ENCODE measurements at places on chromosomes 7 and 10. TPM values are rescaled to one million over a fixed set of nuclear protein-coding genes. Genes with fewer than 3 reads are reported as not detected.

GRCh38 chr7:37371755-37372154 is 76.9 kb downstream of the ELMO1 start:
- DNase-seq = no peak

ZNF479 gene
- not detected for polyA plus RNA-seq

TEX47 gene
- polyA plus RNA-seq = not detected

AGR2 gene
- 527 TPM for polyA plus RNA-seq

- no peak for DNase-seq
These were observed 14.9 kb downstream of the DUSP5 start for GRCh38 chr10:110512461-110513187.

DNA sequence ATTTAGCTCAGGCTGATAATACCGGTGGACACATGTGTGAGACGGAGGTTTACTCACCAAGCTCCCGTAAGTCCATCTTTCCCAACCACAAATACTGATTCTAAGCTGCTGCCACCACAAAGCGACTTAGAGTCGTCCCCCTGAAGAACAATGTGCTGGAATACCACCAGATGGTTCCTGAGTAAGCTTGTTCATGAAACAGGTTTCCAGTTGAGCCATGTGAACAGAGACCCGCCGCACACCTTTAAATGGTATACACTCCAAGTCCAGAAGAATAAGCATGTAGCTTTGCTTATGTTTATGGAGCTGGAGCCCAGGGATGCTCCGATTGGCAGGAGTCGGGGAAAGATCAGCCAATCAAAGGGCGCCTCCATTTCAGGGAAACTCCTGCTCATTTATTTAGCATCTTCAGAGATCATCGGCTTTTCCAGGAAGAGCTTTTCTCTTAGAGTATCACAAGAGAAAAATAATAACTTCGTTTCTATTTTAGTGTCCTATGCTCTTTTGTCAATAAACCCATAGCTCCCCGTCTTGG is 261.6 kb upstream of the AOAH start:
- DNase-seq = no peak

PRPS1L1 gene
- not detected for polyA plus RNA-seq

GRCh38 chr10:48501226-48501625 is 103.6 kb downstream of the ARHGAP22 start:
- no peak for DNase-seq

GRCh38 chr7:149566103-149566502 is 68.5 kb upstream of the ZNF746 start:
- no peak for DNase-seq

DNA sequence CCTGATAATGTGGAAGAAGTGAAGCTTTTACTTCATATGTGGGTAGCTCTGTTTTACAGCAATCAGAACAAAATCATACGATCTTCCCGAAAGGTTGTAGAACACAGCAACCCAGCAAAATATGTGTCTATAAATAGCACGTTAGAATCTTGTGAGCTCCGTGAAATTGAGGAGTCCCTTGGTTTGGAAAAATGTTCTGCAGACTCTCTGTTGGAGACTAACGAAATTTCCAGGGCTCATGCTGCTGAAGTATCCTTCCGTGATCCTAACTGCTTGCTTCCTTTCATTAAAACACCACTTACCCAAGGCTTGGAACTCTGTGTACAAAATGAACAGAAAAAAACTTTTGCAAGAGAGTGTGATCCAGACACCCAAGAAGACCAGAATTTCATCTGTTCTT is 57.5 kb downstream of the TASOR2 start:
- no peak for DNase-seq

- DNase-seq = peak; percentile 8
These were observed 166.5 kb downstream of the TMEM26 start for GRCh38 chr10:61286686-61287085.

CDK13 gene
- polyA plus RNA-seq = 48.6 TPM

- DNase-seq = no peak
These were observed 42.3 kb upstream of the SGCE start for GRCh38 chr7:94698275-94698674.

GRCh38 chr7:48158404-48158803 is 12.9 kb upstream of the ABCA13 start:
- no peak for DNase-seq

PLAC9 gene
- 17.8 TPM for polyA plus RNA-seq

DNA sequence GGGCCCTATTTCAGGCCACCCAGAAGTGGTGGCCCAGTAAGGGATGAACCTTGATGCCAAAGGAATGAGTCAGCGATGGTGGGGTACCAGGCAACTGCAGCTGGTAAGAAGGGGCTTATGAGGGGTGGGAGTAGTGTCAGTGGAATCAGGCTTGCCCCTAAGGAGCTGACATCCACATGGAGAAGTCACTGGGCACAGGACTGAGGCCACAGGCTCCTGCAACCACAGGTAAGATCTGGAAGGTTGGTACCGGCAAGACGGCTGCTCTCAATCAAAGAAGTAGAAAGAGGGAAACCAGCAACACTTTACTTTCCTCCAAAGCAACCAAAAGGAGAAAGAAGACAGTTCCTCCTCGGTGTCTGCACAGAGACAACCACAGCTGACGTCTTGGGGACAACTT is 2.5 kb downstream of the GCK start:
- DNase-seq = no peak

CLIP2 gene
- 13.6 TPM for polyA plus RNA-seq

DNA sequence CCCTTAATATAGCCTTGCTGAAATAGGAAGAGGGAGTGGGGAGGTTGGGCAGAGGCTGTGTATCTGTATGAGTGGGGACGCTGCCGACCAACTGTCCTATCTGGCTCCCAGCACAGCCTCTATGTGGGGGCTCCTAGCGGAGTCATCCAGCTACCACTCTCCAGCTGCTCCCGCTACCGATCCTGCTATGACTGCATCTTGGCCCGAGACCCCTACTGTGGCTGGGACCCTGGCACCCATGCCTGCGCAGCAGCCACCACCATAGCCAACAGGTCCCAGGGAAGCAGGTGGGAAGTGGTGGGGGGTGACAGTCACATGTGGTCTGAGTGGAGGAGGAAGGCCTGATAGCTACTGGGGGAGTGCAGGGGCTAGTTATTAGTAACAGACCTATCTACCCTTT is 6.6 kb downstream of the MRPL43 start:
- DNase-seq = no peak

- no peak for DNase-seq
These were observed 19.3 kb upstream of the ZNF365 start for GRCh38 chr10:62354916-62355315.

CDNF gene
- 3.2 TPM for polyA plus RNA-seq

PNLIP gene
- 0.12 TPM for polyA plus RNA-seq

DNA sequence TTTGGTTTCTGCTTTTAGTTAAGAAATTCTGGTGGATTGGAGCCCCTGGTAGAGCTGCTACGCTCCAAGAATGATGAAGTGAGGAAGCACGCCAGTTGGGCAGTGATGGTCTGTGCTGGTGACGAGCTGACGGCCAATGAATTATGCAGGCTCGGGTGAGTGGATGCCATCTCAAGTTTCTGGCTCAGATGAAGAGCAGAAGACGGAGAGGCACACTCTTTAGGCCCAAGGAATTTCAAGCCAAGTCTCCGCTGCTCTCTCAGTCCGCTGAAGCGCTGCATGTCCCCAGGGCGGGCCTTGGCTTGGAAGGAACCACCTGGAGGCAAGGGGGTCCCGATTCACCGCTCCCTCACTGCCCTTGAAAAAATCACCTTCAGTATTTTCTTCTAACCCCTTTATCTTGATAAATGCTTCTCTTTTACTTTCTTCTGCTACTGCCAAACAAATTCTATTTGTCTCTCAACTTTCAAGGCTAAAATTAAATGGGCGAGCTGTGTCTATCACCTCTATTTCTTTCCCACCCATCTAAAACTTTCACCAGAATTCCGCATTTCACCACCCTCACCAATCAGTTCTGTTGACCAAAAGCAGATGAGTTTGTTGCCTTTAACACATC is 74.2 kb downstream of the ARMC3 start:
- DNase-seq = no peak

GRCh38 chr7:121505021-121505420 is 108.9 kb upstream of the FAM3C start:
- DNase-seq = no peak

DNA sequence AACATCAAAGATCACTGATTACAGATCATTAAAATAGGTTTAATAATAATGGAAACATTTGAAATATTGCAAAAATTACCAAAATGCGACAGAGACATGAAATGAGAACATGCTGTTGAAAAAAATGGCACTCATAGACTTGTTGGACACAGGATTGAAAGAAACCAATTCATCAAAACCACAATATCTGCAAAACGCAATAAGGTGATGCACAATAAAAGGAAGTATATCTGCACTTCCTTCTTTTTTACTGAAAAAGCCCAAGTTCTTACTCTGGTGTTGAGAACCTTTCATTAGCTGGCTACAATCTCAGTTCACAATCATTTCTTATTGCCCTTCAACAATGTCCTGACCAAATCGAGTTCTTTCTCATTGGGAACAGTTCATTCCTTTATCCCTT is 28.7 kb downstream of the TMEM106B start:
- no peak for DNase-seq

GRCh38 chr10:42872865-42873435 is 90.4 kb downstream of the BMS1 start:
- DNase-seq = no peak

P4HA1 gene
- 31.8 TPM for polyA plus RNA-seq

NEUROD6 gene
- polyA plus RNA-seq = 1.6 TPM

AKR1B1 gene
- 33.0 TPM for polyA plus RNA-seq

CNPY4 gene
- polyA plus RNA-seq = 20.1 TPM

DNA sequence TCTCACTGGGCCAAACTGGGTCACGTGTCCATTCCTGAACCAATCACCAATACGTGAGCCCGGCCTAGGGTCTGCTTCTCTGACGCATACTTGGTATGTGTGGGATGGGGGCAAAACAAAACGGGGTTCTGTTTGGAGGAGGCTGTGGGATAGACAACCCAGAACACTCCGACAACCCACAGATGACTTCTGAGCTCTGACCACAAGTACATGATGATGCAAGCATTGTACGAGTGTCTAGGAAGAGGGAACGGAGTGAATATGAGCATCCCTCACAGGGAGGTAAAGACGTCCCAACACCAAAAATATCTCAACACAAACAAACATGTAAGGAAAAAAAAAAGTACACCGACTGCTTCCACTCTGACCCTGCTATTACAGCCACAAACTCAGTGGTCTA is 5.6 kb downstream of the DAGLB start:
- DNase-seq = no peak

- DNase-seq = no peak
These were observed 72.1 kb downstream of the GNAI1 start for GRCh38 chr7:80206763-80207162.

CALN1 gene
- 0.09 TPM for polyA plus RNA-seq

GRCh38 chr10:15842556-15843169 is 17.6 kb downstream of the MINDY3 start:
- DNase-seq = no peak

- DNase-seq = no peak
These were observed 168.8 kb upstream of the POT1 start for GRCh38 chr7:125098377-125098970.

UPK3B gene
- polyA plus RNA-seq = 48.0 TPM

NPY4R gene
- 1.8 TPM for polyA plus RNA-seq

PLEKHS1 gene
- polyA plus RNA-seq = 62.4 TPM

All from large intestine (tissue), 12 donors.